ENCODE measurements at places on chromosomes 4 and X. TPM values are rescaled to one million over a fixed set of nuclear protein-coding genes. Genes with fewer than 3 reads are reported as not detected.

- no peak for DNase-seq
- peaks cover 20% of the 10 kb centered on the region for H3K4me1 ChIP-seq
- no peak overlapping the region for H3K27ac ChIP-seq
- H3K36me3 ChIP-seq, result no peaks in the 10 kb centered on the region
- H3K27me3 ChIP-seq, result no peaks in the 10 kb centered on the region
Measured at GRCh38 chr4:117793845-117794480, 240.3 kb upstream of the NDST3 start.

GRCh38 chr4:122712782-122713181 lies 19.7 kb upstream of the BBS12 start:
- no peaks in the 10 kb centered on the region for H3K27me3 ChIP-seq
- DNase-seq, result no peak
- H3K27ac ChIP-seq, result no peak overlapping the region
- peaks cover 11% of the 10 kb centered on the region for H3K4me1 ChIP-seq
- H3K36me3 ChIP-seq, result no peaks in the 10 kb centered on the region
- no peak overlapping the region for H3K4me3 ChIP-seq

DNA sequence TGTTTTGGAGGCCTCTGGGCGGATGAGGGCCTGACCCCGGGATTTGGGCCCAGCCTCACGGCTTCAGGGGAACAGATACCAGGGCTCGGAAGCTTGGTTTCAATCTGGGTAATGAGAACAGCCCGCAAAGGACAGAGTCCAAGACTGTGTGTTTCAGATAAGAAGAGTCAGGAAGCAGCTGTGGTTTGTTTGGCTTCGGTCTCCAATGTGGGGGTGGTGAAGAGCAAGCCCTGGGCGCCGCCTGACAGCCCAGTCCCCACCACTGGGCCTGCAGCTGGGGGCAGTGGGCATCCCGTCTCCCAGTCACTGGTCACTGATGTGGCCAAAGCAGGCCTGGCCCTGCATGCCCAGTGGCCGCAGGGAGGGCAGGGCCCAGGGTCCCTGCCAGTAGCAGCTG lies 9.1 kb downstream of the WFS1 start:
- H3K27ac ChIP-seq, result no peak overlapping the region
- H3K4me3 ChIP-seq, result no peak overlapping the region
- no peak for DNase-seq
- peaks cover 11% of the 10 kb centered on the region for H3K4me1 ChIP-seq

Gene RAI2
- 0.57 TPM for total RNA-seq

All from WTC11 (cell line).